ENCODE measurements at places on chromosomes 7 and 10.

DNA sequence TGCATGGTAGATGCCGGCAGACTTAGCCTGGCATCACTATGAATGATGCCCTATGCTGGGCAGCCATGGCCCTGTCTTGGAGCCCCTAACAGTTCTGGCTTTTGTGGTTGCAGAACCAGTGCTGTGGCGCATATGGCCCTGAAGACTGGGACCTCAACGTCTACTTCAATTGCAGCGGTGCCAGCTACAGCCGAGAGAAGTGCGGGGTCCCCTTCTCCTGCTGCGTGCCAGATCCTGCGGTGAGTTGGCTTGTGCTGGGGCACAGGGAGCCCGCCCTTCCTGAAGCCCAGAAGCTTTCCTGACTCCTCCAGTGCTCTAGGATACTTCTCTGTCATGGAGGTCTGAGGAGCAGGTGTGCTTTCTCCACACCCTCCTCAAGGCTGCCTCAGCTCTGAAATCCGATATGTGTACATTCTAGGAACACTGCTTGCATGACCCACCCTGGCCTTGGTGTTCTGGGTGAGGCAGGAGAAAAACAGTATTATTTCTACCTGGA is 25.6 kb upstream of the SH2D4B start:
- DNase-seq: no peak

DNA sequence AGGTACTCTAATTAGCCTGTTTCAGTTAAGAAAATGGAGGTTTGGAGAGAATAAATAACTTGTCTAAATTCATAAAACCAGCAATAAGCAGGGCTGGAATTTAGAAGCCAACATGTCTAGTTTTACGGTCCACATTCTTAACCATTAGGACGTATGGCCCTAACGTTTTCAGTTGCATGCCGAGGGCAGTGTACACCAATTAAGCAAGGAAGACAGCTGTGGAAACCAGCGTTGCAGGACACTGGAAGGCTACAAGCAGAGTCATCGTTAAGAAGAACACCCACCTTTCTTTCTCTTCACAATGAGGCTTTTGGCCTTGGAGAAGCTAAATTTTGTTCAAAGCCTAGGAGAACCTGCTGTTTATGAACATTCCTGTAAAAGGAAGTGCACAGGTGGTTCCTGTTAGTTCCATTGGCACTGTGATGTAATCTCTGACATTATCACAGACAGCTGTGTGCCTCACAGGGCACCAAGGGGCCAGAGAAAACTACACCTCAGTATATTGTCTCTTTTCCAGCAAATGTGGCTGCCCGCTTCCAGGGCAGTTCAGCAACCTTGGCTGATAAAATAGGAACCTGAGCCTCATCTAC is 21.0 kb downstream of the MPP7 start:
- no peak for DNase-seq

DNA sequence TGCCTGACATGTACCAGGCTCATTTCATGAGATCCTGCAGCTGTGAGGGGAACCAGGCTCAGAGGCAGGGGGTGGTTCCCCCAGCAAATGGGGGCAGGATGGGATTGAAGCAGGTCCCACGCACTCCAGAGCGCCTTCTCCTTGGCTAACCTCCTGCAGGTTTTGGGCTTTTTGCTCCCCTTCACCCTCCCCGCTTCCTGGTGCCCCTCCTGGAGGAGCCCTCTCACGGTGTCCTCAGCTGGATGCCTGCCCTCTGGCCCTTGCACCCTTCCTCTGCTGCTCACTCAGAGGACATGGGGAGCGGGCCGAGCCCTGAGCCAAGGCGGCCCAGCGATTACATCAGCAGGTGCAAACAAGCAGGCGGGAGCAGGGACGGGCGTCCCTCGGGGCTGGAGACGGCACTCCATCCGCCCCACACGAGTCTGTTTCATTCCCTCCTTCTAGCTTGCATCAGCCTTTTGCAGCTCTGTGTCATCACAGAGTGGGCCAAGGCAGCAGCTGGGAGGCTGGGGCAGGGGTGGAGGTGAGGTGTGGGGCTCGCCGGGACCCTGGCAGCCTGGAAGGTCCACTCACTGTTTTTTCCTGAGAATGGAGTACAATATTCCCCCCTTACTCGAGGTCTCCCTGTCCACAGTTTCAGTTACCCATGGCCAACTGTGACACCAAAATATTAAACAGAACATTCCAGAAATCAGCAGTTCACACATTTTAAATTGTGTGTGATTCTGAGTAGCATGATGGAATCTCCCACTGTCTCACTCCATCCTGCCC is 52.7 kb upstream of the SLC29A3 start:
- peak; percentile 73 for DNase-seq

- DNase-seq: peak; percentile 12
These were observed 87.2 kb upstream of the AGK start for GRCh38 chr7:141463986-141464385.

- no peak for DNase-seq
These were observed 76.6 kb downstream of the AMPH start for GRCh38 chr7:38554586-38554985.

DNA sequence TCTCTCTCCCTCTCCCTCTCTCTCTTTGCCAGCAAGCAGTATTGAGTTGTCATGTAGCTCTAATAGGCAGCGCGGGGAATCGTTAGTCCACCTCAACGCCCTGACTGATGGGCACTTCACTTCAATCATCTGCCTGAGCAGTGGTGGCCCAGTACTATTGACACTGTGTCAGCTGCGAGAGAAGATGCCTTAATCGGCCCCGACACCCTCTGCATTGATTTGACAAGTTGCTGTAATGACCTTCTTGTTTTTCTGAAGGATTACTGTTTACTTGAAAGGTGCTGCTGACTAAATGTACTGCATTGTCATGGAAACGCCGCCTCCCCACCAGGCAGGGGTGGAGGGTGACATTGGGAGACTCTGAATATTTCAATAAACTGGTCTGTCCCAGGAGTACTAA is 913.8 kb downstream of the KCNMA1 start:
- no peak for DNase-seq

- no peak for DNase-seq
These were observed 258.0 kb downstream of the TRIL start for GRCh38 chr7:28700096-28700495.

DNA sequence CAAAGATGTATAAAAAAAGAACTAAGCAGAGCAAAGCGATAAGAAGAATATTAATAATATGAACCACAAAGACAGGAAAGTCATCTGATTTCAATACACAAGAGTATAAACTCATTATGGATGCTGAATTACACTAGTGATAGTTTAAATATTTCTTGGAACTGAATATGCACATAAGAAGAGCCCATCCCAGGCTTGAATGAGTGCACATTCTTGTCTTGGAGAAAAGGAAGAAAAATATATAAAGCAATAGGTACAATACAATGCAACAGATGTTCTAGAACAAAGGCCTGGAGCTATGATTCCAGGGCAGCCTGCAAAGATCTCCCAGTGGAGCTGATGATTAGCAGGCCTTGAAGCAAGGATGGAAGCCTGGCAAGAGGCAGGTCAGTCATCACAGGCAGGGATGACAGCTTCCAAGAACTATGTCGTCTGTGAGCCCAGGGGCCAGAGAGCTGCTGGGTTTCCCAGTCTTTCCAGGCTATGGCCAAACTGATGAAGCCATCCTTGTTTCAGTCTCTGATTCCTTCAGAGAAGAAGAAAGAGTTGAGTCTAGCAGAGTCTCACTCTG is 277.6 kb downstream of the KCNMA1 start:
- DNase-seq: peak; percentile 53

Measured in fibroblast of mammary gland (primary cell).